ENCODE measurements at places on chromosomes 5 and 9. TPM values are rescaled to one million over a fixed set of nuclear protein-coding genes. Genes with fewer than 3 reads are reported as not detected.

C7 gene
- total RNA-seq, result not detected

DDX4 gene
- not detected for total RNA-seq

CBY3 gene
- total RNA-seq, result not detected

LCN15 gene
- total RNA-seq, result not detected

LHX6 gene
- total RNA-seq, result 2.4 TPM

TERT gene
- total RNA-seq, result 2.7 TPM

TAF11L14 gene
- total RNA-seq, result not detected

ARSI gene
- total RNA-seq, result 34.3 TPM

PCDHB4 gene
- total RNA-seq, result 0.07 TPM

FYB1 gene
- total RNA-seq, result 9.0 TPM

SLC4A9 gene
- not detected for total RNA-seq

All from A549 treated with Hydrocortisone at 1 μM for 4 hours (cell line).